CD4-positive, alpha-beta T cell treated with Interleukin-10 for 1 hour (primary cell): ENCODE measurements at places on chromosomes 1 and 21.

DNA sequence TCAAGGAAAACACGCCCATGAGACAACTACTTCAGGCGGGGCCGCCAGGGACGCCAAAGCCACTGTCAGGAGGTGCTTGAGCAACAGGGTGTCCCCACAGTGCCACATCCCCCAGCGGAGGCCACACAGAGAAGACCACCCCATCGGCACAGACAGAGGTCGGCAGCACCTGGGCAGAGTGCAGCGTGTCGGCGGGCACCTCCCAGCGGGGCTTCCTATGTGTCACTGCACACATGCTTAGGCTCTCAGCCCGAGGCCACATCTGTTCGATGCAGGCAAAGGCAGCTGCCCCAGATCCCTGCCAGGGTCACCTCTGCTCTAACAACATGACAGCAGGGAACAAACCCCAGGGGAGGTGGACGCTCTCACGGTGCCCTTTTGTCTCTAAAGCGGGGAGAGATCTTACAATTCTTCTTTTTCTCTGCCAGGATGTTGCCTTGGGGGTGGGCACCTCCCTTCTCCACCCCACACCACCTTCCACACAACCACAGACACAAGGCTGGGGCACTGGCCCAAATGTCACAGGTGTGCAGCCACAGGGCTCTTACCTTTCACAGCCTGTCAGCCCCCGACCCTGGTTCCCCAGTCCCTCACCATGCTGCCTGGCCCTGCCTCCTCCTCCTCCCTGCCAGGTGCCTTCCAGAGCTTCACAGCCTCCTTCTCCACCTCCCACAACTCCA, 4.2 kb downstream of the KRTAP10-8 start:
- no peak for DNase-seq

DNA sequence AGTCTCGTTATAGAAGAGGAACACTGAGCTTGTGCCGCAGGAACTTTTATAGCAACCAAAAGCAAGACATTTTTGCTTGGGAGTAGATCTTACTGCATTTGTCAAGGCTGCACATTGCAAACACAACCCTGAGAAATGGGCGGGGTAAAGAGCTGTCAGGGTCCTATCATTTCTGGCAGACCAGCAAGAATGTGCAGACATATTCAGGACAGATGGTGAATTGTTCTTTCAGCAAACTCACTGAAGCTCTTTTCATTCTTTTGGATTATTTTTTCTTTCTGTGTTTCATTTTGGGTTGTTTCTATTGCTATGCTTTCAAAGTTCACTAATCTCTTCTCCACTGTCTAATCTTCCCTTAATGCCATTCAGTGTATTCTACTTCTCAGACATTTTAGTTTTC, 5.1 kb upstream of the ACTN2 start:
- DNase-seq = no peak

DNA sequence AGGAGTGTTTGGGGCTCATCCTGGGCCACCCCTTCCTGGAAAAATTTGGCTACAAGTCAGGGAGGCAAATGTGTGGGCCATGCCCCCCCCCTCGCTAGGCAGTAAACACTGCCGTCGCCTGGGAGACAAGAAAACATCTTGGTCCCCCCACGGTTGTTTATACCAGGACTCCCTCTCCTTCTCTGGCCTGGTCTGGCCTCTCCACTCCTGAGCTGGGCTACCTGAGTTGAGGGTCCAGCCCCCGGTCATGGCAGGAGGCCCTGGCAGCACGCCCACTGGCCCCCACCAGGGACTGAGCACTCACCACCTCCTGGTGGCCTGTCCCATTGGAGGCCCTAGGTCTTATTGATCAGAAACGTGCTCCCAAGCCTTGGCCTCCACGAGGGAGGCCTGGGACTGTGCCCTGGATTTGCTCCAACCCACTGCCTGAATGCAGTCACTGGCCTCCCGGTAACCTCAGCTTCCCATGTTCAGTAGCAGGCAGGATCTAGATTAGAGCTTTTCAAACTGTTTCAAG, 15.8 kb downstream of the KCNQ4 start:
- DNase-seq = no peak

DNA sequence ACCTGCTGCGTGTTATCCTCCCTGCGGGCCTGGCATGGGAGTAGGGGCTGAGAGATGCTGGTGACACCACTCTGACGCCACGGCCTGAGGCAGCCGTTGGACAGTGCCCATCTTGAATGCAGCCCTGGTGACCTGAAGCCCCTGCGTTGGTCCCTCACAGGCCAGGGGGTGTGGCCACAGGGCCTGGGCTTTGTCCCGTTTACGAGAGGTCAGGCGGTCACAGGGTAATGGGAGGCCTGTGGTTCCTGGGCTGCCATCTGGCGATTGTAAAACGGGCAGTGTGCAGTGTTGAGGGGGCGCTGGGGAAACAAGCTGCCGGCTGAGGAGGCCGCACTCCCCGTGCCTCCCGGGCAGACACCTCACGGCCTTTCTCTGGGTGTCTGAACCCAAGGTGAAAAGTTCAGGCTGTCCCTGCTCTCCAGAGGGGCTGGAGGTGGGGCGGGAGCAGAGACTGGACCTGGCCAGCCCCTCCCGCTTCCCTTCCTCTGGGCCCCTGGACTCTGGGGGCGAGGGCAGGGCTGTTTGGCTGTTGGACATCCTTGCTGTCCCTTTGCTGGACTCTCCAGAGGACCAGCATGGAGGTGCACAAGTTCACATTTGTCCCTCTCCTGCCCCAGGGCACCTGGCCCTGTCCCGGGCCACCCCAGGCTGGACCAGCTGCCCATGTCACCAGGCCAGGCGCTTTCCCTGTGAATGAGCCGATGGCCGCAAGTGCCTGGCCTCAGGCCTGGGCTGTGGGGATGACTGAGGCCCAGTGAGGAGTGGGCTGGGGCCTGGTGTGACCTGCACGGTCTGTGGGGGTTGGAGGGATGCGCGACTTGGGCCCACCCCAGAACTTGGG, 42.4 kb downstream of the SKI start:
- no peak for DNase-seq

DNA sequence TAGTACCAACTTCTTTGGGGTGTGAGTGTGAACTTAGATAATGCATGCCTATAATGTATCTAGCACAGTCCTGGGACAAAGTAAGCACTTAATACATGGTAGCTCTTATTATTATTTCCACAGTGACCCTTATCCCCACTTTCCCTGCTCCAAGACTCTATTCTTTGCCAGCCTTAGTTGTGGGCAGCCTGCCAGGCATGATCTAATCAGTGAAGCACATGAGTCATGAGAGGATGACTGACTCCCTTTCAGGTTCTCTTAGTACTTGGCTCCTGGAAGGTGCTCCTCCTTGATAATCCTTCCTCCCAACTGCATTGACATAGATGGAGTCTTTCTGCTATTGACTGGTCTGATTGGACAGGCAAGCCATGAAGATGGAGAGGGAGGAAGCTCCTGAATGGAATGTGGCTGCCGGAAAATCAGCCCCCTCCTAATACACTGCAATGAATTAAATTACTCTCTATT, 17.4 kb upstream of the GNG12 start:
- DNase-seq = no peak

GRCh38 chr1:34851431-34852105, 8.0 kb downstream of the SMIM12 start:
- no peak for DNase-seq

DNA sequence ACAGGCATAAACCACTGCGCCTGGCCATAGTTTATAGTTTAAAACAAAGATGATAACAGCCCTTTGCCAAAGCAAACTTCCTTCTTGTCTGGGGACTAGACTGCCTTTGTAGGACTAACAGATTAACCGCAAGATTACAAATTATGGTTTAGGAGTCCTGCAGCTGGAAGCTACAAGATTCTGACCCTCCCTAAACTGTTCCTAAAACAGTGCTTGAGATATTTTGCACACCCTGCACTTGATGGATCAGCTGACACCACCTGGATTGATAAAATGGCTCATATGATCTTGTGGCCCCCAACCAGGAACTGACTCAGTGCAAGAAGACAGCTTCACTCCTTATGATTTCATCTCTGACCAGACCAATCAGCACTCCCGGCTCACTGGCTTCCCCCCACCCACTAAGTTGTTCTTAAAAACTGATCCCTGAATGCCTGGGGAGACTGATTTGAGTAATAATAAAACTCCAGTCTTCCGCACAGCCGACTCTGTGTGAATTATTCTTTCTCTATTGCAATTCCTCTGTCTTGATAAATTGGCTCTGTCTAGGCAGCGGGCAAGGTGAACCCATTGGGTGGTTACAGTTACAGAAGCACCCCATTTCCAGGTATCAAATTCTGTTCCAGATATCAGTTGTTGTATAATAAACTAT, 13.8 kb upstream of the RNF11 start:
- no peak for DNase-seq

DNA sequence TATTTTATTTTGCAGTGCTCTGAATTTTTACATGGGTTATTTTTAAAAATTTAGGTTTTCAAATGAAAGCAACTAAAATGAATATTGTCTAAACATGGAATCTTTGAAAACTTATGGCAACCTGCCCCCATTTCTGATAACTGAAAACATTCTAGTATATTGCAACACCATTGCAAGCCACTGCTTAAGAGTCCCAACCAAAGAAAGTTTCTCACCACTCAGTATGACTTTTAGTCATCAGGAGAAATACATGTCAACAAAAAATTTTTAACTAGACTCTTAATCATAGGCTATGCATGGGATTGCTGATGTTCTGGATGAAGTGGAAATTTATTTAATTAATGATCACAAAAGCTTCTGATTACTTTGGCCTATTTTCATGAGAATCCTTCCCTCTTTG, 112.1 kb downstream of the TNFSF18 start:
- no peak for DNase-seq

DNA sequence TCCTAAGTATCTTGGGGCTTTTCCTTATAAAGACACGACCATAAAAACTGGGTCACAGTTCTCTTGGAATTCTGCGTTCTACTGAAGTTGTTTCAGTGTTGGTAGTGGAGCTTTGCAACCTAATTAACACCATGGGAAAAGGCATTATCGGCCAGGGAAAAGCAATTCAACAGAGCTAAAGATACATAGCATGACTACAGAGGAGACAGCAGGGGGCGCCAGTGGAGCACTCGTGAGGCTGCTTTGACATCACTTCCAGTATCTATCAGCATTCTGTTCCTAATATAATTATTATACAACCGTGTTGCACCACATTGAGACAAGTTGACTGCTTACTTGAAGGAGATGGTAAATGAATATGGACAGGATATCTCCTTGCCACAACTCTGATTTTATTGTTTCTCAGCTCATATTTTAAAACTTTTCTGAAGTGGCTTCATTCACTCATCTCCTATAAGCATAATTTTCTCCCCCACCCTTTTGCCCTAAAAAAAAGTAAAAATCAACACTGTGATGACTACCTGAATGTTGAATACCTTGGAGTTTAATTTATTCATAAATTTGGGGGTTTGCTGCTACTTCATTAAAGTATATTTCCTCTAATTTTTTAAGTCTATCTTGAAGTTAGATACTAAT, 39.4 kb downstream of the ZP4 start:
- DNase-seq = no peak

GRCh38 chr1:114043548-114043947, 64.3 kb downstream of the OLFML3 start:
- no peak for DNase-seq

GRCh38 chr1:101465941-101466340, 229.1 kb downstream of the S1PR1 start:
- no peak for DNase-seq

- DNase-seq = no peak
These were observed 6.6 kb upstream of the NHLH1 start for GRCh38 chr1:160360227-160360695.

GRCh38 chr1:235516862-235517446, 12.7 kb upstream of the B3GALNT2 start:
- DNase-seq = no peak

- DNase-seq = no peak
These were observed 276.6 kb downstream of the SETD4 start for GRCh38 chr21:35783721-35784120.

DNA sequence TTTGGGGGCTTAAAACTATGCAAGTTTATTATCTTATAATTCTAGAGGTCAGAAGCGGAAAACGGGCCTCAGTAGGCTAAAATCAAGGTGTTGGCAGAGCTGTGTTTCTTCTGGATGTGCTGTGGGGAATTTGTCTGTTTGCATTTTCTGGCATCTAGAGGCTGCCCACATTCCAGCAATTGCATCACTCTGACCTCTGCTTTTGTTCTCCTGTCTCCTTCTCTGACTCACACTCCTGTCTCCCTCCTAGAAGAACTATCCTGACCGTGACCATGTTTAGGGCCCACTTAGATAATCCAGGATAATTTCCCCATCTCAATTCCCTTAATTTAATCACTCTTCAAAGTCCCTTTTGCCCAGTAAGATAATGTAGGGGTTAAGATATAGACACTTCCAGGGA, 127.4 kb upstream of the DEPDC1 start:
- DNase-seq = no peak

- DNase-seq = no peak
These were observed 2206.0 kb downstream of the MRPL39 start for GRCh38 chr21:23401278-23401677.

DNA sequence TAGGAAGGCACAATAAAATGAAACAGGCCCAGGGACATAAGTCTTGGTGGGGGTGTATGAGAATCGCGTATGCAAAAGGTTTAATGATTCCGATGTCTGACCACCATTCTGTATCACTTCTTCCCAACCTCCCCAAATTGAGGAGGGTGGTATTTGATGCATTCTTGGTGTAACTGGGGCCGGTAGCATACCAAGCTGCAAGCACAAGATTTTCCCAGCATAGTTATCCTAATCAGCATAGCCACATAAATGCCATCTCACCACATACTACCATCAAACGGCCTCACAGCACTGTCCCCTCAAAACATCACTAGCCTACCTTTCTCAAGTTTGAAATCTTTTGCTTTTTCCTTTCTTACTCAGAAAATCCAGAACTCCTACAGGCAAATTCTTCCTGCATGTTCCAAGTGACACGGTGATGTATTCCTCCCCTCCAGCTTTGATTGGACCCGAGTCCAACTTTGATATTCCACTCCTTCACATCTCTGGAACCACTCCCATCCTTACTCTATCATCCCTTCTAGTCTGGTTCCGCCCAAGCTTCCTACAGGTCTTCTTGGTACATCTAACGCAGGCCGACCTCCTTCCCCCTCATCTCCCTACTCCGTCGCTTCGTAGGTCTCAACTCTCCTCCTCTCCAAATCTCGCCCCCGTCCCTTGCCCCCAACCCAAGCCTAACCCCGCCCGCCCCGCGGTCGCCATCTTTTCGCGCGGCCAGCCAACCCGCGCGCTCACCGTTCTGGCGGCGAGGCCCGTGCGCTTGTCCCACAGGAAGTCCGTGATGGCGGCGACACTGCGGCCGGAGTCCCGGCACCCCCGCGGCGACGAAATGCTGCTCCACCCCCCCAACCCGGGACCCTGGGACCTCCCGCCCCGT, 600 bp downstream of the CLK2 start:
- no peak for DNase-seq
